ENCODE measurements at places on chromosomes 16 and 17.

GRCh38 chr17:76329664-76330063 lies 21.6 kb upstream of the QRICH2 start:
- DNase-seq = no peak

DNA sequence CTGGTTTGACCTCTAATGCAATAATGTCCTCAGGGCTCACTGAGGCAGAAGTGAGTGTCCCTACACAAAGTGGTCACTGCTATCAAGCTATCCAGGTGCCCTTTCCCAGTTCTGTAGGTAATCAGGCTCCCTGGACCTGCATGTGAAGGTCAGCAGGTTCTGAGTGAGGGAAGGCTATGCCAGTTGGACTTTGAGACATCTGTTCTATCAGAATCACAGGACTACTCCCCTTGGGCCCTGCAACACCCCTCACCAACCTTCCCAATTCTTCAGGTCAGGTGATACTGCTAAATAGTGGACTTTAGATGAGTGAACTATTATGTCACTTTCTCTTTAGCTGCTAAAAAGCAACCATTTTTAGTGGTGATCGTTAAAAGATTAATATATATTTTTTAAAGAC lies 37.6 kb downstream of the ZZEF1 start:
- no peak for DNase-seq

GRCh38 chr17:43875476-43876147 lies 28.6 kb downstream of the CD300LG start:
- no peak for DNase-seq

- DNase-seq = no peak
Measured at GRCh38 chr17:34386343-34386696, 23.3 kb upstream of the CCL1 start.

DNA sequence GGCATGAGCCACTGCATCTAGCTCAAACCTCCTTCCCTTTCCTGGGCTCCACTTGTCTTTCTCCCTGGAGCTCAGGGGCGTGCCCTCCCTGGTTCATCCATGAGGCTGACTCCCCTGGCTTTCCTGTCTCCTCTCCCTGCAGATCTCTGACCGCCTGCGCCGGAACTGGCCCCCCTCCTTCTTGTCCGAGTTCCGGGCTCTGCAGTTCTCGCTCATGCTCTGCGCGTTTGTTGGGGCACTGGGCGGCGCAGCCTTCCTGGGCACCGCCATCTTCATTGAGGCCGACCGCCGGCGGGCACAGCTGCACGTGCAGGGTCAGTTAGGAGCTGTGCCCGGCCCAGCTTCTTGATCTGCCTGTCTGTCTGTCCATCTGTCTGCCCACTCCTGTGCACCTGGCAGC lies 1.2 kb upstream of the LAT start:
- no peak for DNase-seq

GRCh38 chr17:4375039-4375748 lies 8.7 kb upstream of the UBE2G1 start:
- no peak for DNase-seq

GRCh38 chr17:27521281-27522027 lies 65.2 kb downstream of the KSR1 start:
- DNase-seq = no peak

Measured in cerebellar nuclear complex (tissue), 1 donor.